ENCODE measurements at places on chromosomes 6 and 20.

DNA sequence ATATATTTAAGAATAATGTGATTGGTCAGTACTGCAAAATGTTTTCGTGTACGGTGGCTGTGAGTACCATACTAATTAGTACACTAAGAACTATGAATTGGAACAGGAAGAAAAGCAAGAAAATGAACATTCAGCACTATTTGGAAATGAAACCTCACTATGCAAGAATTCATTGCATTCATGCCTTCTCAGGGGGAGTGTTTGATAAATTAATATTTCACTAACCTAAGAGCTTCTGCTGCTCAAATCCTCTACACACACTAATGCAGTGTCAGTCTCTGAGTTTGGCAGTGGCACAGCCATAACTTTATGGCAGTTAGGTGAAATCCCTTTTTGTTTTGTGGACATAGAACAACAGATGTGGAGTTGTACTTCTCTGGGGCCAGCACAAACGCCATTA, 60.1 kb downstream of the SLC16A10 start:
- DNase-seq: no peak

DNA sequence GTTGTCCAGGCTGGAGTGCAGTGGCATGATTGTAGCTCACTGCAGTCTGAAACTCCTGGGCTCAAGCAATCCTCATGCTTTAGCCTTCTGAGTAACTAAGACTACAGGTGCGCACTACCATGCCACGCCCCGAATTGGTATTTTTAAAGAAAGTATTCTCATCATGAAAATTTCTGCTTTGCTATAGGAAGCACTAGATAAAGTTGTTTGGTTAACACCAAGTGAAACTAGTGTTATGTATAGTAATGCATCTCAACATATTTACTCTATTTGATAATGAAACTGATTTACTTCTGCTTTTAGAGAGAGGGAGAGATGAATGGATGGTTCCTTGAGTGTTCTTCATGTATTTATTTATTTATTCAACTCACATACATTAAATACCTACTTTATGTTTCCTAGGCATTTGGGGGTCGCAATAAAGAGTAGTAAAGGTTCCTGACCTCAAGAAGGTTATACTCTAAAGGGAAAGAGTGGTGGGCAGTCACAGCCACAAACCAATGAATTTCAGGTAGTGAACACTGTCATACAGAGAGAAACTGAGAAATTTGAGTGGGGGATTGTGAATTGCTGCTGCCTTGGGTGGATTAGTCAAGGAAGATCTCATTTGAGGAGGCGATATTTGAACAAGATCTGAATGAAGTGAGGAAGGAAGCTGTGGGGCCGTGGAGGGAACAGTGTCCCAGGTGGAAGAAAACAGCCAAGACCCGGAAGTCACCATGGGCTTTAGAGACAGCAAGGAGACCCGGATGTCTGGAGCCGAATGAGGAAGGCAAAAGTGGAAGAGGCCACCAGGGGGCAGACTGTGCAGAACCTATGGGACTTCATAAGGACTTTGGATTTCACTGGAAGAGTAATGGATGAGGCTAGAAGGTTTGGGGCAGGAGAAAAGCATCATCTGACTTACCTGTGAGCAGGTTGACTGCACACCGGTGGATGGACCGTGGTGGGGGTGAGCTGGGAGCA, 185.6 kb downstream of the TSHZ2 start:
- DNase-seq: no peak

GRCh38 chr6:98717988-98718387, 116.4 kb upstream of the POU3F2 start:
- no peak for DNase-seq

- DNase-seq: no peak
Observed at GRCh38 chr6:89359561-89359960, 7.0 kb upstream of the UBE2J1 start.

- DNase-seq: no peak
Observed at GRCh38 chr6:138571585-138572166, 72.4 kb upstream of the NHSL1 start.

- DNase-seq: no peak
Observed at GRCh38 chr20:36461600-36462439, 79.5 kb upstream of the MYL9 start.

GRCh38 chr6:40166963-40167362, 232.7 kb upstream of the MOCS1 start:
- no peak for DNase-seq

DNA sequence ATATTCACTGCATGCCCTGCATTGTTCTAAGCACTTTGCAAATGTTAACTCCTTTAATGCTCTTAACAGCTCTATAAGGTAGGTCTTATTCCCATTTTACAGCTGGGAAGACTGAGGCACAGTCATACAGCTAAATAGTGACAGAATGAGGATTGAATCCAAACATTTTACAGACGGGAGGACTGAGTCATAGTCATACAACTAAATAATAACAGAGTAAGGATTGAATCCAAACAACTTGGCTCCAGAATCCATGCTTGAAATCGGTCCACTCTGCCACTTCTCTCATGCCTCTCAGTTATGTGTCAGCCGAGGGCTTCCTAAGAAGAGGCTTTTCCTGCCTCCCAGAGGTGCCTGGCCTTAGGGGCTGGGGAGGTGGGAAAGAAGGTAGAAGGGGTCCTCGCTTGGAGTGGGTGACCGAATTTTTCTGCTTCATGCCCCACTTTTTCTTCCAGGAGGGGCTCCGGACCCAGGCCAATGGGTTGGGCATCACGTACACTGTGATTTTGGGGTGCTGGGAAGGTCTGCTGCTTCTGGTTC, 137.4 kb upstream of the RNF24 start:
- no peak for DNase-seq

- no peak for DNase-seq
Observed at GRCh38 chr6:53635322-53635721, 30.2 kb downstream of the KLHL31 start.

Measured in stimulated activated CD8-positive, alpha-beta memory T cell treated with anti-CD3 and anti-CD28 coated beads, Interleukin-4, amount 100 ng/mL, for 4 hours (primary cell).